ENCODE measurements at places on chromosomes 12 and 14.

DNA sequence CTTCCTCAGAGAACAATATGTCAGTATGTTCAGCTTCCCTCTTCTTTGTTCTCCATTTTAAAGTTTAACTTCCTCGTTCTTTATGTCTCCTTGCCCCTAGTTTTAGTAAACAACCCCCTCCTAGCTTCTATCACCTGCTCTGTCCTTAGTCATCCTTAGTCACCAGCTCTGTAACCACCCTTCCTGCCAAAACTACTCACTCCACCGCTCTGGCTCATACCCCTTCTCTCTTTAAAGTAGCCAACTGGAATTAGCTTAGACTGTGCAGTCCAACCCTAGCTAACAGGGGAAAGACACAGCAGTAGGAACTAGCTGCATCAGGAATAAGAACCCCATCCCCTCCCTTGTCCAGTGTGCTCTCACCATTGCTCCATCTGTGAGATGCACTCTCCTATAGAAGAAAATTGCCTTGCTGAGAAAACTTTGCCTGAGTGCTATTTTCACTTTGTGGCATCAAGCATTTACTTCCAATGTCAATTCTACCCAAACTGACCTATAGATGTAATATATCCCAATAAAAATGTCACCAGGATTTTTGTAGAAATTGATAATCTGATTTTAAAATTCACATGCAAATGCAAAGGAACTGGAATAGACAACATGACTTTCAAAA, 603.2 kb downstream of the C12orf50 start:
- peak; percentile 59 for DNase-seq

DNA sequence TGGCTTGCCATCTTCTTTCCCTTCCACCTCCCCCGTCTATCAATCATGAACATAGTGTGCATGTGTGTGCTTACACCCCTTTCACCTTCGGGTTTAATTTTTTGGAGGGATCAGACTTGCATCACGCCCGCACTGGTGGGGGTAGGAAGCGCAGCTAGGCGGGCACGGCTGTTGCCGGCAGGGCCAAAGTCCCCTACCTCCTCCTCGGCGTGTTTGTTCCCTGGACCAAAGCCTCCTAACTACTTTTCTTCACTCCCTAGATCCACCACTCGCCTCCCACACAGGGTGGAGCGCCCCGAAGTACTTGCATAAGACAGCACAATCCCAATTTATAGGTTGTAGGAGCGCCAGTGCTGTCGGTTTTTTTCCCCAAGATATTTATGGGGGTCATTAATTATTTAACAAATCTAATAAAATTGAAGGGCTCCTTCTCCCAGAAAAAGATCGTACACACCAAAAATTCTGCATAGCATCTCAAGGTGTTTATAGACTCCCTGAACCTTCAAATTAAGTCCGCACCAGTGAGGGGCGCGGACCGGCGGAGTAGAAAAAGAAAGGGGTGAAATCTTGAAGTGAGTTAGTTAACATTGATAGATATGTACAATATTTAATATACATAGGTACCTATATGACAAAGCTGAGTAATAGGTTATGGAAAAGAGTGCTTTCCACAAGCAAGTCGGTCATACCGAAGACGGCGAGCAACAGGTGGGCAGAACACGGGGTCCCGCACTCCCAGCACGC, 717 bp downstream of the PKP2 start:
- DNase-seq = peak; percentile 18

DNA sequence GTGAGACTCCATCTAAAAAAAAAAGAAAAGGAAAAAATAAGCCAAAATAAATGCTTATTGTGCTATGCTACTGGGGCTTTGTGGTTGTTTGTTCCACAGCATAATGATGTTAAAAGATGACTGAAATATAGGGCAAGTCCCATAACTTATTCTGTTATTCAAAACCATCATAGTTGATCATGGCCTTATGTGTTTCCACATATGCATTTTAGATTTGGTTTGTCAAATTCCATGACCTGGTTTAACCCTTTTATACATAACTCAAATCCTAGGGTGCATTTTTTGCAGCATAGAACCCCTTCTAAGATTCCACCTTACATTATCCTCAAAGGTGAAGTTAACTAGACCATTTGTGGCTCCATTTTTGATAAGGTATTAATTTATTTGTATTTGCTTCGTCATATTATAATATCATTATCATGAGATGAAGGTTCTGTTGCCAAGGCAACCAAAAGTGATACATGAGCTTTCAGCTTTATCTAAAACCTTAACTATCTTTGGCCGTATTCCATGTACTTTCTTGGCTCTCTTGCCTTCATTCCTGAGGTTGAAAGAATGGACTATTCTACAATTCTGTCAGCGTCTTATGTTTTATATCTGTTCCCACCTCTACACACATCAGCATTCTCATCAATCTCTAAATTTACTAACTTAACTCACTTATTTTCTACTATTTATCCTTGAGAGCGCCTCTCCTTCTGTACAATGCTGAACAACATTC, 138.7 kb upstream of the DYRK2 start:
- DNase-seq = no peak

DNA sequence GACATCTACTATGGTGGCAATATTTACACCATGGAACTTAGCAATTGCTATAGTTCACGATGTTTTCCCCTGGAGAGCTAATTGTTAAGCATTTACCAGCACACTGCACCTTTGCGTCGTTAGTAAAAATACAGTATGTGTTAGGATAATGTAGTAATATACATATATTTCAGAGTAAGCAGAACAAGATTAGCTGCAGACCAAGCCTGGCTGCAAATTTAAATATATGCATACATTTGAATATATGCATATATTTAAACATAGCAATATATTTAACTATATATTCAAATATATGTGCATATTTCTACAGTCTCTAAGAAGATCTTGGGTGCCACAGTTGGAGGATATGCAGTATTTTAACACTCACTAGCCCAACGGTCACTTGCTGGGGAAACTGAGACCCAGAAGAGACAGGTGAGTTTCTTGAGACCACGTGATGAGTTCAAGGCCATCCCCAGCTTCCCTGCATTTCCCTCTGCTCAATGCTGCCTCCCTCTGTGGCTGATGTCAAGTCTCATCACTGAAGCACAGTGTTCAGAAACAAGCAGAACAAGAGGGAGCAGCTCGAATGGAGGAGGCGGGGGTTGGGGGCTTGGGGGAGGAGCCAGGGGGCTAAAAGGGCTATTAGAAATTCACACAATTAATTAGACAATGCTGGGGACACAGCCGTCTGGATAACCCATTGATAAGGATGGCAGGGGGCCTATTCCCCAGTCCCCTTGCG, 708.0 kb downstream of the MED13L start:
- DNase-seq = no peak

DNA sequence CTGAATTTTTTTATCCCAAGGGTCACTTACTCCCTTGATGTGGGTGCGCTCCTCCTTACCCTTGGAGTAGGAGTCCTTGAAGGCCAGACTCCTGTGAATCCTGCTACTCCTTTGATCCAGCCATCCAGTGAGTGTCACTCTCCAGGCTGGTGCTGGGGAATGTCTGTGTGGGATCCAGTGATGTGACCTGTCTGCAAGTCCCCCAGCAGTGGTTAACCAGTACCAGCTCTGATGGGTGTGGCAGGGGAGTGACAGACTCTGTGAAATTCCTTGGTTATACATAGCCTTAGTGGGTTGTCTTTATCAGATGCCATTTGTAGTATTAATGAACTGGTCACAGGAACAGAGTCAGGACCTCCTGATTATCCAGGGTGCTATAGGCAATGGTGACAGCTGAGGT, 409.5 kb upstream of the LMO3 start:
- DNase-seq = no peak

GRCh38 chr12:77435446-77436091, 370.2 kb upstream of the E2F7 start:
- DNase-seq = no peak

GRCh38 chr12:57708296-57708695, 14.4 kb downstream of the OS9 start:
- no peak for DNase-seq

- no peak for DNase-seq
Observed at GRCh38 chr14:80933282-80933681, 8.3 kb downstream of the CEP128 start.

- no peak for DNase-seq
Observed at GRCh38 chr12:109255377-109255776, 53.7 kb downstream of the FOXN4 start.

- DNase-seq = no peak
Observed at GRCh38 chr12:22313963-22314330, 20.6 kb downstream of the ST8SIA1 start.

- DNase-seq = no peak
Observed at GRCh38 chr14:101246894-101247841, 314.1 kb upstream of the DIO3 start.

GRCh38 chr12:113048716-113049127, 7.8 kb upstream of the DTX1 start:
- peak; percentile 81 for DNase-seq

GRCh38 chr14:104131968-104132732, 6.2 kb upstream of the KIF26A start:
- DNase-seq = no peak

DNA sequence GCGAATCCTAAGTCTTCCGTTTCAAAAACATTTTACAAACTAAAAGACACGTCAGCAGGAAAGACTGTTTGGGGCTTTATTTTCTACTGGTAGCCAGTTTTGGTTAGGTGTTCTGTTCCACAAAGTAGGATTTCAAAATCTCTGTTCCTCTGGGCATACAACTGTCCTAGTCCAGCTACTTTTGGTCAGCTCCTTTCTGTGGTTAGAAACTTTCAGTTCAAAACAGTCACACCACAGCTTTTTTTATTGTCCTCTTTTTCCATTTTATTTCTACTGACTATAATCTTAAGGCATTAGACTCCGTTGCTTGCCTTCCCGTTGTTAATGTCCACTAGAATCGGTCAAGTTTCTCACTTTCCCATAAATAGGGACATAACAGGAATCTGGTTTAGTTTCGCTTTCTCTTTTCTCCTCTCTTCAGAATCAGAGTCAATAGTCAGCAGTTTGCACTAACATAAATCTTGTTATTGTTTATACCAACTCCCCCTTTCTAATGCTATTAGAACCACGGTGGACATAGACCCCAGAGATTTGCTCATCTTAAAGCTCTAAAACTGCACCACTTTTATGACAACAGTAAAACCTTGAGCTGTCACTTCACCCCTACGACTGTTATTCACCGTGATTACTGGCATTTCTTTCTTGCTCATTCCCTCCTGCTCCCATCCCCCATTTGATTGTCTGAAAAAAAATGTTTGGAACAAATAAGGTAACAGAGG, 41.5 kb upstream of the NPAS3 start:
- DNase-seq = no peak

DNA sequence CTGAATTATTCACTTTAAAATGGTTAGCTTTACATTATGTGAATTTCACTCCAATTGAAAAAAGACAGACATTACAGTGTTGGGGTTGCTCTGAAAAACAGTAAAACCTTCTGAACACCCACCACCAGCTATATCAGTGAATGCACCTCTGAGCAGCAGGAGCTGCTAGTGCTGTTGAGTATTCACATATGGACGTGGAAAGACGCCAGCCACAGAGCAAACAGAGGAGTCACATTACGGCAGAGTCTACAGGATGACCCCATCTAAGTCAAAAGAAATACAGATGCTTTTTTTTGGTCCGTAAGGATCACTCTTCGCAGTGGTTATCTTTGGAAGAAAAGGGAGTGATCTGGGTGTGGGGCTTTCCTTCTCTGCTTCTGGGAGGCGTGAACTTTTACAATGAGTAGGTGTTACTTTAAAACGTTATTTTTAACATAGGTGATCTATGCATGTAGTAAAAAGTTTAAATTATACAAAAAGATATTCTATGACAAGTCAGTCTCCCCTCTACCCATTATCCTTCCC, 4.5 kb downstream of the HVCN1 start:
- DNase-seq = no peak

DNA sequence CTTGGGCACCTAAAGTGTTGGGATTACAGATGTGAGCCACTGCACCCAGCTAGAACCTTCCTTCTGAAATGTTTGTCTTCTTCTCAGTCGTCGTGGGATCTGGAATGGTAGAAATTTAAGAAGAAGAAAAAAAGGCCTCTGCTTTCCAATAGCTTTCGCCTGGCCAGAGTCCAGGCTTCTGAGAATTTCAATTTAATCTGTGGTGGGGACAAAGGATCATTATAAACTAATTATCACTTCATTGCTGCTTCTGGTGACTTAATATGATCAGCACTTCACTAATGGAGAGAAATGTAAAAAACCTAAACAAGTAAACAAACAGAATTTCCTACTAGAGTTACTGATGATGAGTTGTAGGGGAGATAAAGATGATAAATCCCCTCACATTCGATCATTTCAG, 51.3 kb downstream of the CFAP251 start:
- DNase-seq = no peak

- DNase-seq = no peak
Observed at GRCh38 chr14:104081261-104081835, 4.2 kb upstream of the ASPG start.

- no peak for DNase-seq
Observed at GRCh38 chr14:61652526-61653262, 42.6 kb upstream of the HIF1A start.

- no peak for DNase-seq
Observed at GRCh38 chr12:94404854-94405253, 54.8 kb downstream of the CEP83 start.

DNA sequence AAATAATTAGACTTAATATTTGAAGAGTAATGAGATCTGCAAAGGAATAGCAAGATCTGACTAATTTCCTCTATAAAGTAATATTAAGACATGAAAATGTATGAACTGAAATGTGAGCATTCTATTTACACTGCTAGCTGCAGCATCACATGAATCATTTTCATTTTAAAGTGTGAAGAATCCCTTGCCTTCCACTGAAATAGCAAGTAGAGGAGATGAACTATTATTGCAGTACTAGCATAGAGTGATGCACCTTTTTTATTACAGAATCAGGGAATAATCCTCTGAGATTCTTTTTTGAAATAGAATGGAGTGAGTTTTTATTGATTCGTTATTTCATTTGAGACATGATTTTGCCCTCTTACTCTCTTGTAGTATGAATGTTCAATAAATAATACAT, 281.9 kb upstream of the NAV3 start:
- DNase-seq = no peak

DNA sequence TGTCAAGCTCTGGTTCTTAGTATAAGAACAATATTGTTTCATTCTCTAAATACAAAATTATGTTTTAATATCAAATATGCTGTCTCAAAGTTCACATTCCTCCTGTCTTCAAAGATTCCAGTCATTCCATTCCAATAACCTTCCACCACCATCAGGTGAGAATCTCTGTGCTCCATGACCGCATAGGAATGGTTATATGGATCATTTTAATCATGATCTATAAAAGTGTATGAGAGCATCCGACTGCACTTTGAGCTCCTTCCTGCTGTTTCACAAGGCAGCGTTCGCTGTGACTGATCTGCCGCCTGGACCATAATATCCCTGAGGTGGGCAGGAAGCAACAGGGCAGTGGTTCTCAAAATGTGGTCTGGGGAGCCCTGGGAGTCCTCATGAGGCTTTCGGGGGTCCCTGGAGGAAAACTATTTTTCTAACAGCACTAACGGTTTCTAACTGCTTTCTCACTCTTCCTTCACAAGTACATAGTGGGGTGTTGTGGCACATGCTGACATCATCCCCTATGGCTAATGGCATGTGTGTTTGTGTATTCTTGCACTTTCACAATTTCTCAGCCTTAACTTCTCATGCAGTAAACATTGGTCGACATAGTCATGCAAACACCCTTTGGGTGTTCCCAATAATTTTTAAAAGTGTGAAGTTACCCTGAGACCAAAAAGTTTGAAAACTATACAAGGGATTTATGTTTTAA, 137.4 kb downstream of the ANO2 start:
- DNase-seq = no peak
